SK-N-DZ (cell line): ENCODE measurements at places on chromosomes 3 and 15.

DNA sequence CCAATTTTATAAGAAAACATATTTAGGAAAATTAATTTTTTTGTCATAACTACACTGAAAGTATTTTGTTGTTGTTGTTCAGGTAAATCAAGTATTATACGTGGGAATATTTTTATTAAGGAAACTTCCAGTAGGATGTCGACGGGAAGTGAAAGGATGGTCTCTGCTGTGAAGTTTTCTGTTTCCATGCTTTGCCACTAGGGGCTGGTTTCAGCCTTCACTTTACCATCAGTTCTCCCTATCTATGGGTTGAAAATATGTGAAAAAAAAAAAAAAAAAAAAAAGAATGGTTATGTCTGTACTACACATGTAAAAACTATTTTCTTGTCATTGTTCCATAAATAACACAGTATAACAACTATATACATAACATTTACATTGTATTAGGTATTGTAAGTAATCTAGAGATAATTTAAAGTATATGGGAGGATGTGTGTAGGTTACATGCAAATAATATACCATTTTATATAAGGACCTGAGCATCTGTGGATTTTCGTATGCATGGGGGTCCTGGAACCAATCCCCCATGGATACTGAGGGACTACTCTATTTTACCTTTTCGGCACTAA is 136.7 kb downstream of the SMAD6 start:
- DNase-seq, result peak; percentile 37

GRCh38 chr15:100860829-100861510 is 18.7 kb upstream of the ALDH1A3 start:
- DNase-seq, result no peak

DNA sequence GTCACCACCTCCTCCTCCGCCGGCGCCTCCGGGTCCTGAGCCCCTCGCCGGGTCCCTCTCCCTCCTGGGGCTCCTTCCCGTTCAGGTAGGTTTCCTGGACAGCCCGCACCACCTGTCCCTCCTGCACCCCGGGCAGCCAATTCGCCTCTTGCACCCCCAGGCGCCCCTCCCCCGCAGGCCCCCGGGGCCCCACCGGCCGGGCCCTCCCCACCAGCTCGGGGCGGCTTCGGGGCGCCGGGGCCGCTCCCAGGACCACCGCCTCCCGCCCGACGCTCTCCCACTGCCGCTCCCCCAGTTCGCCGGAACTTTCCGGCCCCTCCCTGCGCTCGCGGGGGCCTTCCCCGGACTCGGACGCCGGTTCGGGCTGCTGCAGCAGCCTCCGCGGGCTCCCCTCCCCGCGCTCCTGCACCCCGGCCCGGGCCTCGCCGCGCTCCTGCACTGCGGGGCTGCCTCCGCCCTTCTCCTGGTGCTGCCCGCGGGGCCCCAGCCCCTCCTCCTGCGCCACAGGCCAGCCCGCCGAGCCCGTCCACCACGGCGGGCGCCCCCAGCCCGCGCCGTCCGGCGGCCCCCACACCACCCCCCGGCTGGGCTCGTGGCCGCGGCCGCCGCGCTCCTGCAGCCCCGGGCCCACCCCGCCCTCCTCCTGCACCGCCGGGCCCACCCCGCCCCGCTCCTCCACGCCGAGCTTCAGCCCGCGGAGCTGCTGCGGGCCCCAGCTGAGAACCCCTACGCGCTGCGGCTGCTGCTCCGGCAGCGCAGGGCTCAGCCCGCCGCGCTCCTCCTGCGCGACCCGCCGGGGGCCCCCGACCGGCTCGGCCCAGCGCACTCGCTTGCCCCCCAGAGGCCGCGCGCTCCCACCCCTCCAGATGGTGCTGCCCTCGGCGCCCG is 587 bp upstream of the TNK2 start:
- no peak for DNase-seq

- no peak for DNase-seq
Measured at GRCh38 chr15:68305420-68305871, 27.9 kb downstream of the FEM1B start.

GRCh38 chr15:48644827-48645557 is 517 bp downstream of the FBN1 start:
- DNase-seq, result peak; percentile 61

GRCh38 chr3:37787153-37787867 is 74.4 kb upstream of the CTDSPL start:
- DNase-seq, result no peak
